ENCODE measurements at places on chromosomes 5 and 9.

DNA sequence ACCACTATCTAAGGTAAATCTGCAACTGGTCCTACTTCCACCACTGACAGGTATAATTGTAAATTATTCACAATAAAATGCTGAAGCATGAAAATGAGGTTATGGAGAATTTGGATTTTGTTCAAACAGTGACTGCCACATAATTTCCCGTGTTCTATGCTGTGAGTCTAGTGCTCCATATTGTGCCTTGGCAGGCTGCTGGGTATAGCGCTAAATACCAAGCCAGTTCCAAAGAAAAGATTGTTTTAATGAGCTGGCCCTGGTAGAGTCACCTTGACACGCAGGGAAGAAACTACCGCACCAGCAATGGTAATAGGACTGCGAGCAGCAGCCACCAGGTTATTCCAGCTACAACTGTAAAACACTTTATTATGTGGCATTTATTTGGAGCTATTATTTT lies 30.4 kb downstream of the PSMB7 start:
- DNase-seq: no peak

DNA sequence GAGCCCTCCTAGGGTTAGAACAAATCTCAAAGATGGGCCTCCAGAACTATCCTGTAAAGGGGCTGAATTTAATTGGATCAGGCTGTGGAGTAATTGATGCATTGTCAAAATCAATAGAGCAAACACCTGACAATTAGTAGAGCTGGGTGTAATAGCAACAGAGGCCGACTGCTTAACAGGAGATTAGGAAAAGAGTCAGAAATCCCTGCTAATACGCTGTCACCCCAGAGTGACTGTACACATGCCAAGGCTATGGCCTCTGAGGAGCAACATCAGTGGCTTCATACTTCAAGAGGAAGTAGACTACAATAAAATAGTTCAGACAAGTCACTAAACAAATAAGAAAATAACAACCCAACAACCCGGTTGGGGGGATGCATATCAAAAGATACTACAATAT lies 18.7 kb upstream of the GRPEL2 start:
- DNase-seq: no peak

GRCh38 chr9:2459756-2460155 lies 161.8 kb upstream of the VLDLR start:
- DNase-seq: no peak

- no peak for DNase-seq
Observed at GRCh38 chr9:99762470-99762869, 59.2 kb upstream of the NR4A3 start.

DNA sequence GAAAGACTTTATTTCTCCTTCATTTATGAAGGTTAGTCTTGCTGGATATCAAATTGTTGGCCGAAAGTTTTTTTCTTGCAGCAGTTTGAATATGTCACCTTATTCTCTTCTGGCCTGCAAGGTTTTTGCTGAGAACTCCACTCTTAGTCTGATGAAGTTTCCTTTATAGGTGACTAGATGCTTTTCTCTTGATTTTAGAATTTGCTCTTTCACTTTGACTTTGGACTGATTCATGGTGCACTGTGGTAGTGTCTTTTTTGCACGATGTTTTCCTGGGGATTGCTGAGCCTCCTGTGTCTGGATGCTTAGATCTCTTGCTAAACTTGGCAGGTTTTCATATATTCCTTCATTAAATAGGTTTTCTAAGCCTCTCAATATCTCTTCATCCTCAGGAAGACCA lies 12.4 kb downstream of the AHRR start:
- no peak for DNase-seq

DNA sequence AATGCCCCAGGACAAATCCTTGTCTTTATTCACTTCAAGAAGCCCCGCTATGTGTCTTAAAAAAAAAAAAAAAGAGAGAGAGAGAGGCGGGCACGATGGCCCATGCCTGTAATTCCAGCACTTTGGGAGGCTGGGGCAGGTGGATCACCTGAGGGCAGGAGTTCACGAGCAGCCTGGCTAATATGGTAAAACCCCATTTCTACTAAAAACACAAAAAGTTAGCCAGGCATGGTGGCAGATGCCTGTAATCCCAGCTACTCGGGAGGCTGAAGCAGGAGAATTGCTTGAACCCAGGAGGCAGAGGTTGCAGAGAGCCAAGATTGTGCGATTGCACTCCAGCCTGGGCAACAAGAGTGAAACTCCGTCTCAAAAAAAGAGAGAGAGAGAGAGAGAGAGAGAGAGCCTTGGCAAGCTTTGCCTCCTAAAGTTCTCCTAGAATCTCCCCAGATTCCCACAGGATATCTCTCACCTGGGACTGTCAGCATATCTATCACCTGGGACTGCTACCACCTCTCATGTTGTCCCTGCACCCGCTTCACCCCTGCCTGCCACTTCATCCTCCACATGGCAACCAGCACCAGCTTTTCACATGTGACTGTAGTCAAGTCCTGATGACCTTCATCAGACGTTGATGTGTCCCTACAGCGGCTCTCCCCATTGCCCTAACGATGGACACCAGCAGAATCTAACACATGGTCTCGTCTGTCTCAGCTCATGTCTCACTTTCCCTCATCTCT lies 5.8 kb downstream of the ITK start:
- no peak for DNase-seq

- no peak for DNase-seq
Observed at GRCh38 chr9:113012492-113012891, 500 bp upstream of the ZNF883 start.

- DNase-seq: no peak
Observed at GRCh38 chr5:42277293-42277692, 145.9 kb upstream of the GHR start.

GRCh38 chr5:55232271-55232984 lies 980 bp downstream of the CCNO start:
- peak; percentile 50 for DNase-seq

DNA sequence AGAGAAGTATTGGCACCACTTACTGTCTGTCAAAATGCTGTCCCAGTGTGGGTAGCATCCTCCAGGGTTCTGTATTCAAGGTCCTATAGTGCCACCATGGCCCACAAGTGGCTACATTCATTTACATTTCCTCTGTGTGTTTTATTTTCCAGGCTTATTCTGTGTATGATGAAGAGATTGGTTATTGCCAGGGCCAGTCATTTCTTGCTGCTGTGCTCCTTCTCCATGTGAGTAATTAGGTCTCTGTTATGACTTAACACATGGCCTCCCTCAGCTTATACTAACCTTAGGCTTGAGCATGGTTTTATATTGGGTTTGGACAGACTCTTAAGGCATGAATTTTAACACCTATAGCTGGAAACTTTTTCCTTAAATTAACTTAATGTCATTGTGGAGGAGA lies 36.7 kb downstream of the GPR21 start:
- no peak for DNase-seq

- no peak for DNase-seq
Observed at GRCh38 chr5:107474716-107475489, 195.8 kb downstream of the EFNA5 start.

DNA sequence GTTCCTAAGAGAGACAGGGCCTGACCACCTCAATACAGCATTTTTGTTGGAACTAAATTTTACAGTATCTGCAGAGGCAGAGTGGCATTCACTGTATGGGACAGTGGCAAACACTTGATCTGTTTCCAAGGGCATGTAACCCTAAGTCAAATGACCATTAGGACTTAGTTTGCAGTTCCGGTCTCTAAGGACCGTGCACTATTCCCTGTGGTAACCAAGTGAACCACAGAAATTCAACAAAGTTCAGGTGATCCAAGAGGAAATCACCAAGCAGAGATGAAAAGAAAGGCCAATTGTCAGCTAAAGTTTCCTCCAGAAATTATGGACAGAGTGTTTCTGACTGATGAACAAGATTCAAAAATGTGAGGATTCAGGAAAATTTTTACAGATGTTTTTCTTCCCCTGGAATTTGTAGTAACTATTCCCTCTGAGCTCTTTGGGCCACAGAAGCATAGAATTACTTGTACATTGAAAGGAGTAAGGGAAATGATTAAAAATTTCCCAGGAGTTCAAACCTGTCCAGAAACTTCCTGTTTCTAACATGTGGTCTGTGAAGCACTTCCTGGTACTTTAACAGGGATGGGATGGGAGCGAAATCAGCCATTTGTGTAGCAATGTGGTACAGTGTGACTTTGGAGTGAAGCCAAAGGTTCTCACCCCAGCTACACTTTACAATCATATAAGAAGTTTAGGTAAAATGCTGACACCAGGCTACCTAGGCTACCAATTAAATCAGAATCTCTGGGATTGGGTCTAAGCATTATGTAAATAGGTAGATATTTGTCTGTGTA lies 266.1 kb upstream of the MAP3K1 start:
- no peak for DNase-seq

DNA sequence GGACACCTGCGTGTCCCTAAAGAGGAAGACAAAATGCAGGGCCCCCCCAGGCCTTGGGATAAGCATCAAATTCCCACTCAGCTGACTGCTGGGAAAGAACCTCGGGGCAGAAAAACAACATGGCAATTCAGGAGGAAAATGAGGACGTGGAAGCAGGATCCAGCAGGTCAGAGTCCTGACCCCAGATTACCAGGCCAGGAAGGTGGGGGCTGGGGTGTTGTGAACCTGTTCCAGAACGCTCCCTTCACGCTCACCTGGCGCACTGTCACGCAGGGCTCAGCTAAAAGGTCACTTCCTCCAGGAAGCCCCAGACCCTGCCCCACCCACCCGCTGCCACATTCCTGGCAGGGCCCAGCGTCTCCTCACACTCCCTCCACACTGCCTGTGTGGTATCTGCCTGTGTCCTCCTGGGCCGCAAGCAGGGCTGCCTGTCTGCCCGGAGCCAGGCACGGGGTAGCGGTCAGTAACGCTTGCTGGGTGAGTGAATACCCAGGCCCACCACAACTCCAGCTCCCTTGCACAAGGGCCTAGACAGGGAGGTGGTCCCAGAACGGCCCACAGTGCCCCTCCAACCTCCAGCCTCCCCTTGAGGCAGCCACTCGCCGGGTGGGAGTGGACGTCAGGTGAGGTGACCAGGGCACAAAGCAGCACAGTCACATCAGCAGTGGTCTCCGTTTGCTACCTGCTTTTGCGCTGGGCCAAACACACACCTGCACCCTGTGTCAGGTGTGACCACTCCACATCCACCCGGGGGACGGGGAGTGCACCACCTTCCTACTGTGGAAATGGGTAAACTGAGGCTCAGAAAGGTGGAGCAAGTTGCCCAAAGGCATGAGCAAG lies 18.1 kb downstream of the VAV2 start:
- no peak for DNase-seq

- no peak for DNase-seq
Observed at GRCh38 chr9:5453673-5454072, 3.3 kb downstream of the CD274 start.

DNA sequence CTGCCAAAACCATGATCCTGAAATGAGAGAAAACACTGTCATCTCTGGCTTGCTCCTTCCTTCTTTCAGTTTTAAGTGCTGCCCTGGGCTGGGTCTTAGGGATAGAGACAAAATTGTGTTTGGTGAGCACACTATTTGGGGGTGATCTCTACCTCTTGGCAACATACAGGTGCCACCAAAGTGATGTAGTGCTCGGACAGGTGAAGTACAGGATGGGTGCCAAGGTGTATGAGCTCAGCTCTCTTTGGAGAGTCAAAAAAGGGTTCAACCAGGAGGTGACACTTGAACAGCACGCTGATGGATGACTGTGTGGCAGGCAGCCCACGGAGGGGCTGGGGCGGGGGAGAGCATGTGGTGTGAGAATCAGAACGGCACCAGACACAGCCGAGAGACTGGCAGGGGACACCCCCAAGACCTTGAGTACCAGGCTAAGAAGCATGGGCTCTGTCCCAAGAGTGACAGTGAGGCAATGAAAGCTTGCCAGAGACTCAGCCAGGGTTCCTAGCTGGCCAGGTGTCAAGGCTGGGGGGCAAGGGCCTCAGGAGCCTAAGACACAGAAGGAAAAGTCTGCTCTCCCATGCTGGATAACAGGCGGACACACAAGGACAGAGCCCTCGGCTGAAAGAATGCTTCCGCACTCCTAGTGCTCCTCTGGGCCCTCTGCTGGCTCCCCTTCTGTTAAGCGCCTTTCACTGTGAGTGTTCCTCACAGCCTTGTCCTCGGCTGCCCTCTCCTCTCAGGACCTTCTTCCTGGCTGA lies 2.5 kb downstream of the NHP2 start:
- no peak for DNase-seq

DNA sequence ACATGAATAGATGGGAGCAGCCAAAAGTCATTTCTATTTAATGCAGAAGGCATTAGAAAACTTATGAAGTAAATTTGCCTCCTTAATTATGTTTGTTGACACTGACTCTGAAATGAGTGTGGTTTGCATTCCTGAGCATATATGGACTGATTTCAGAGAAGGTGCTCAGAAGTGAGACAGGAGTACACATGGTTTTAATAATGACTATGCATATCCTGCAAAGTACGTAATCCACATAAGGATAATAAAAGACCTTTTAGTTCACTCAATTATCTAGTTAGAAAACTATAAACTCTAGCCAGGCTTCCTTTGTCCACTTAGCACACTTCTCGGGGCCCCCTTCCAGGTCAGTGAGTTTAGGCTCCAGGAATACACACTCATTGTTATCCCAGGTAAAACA lies 75.7 kb upstream of the SNX2 start:
- DNase-seq: no peak

- no peak for DNase-seq
Observed at GRCh38 chr5:34970552-34970951, 41.2 kb downstream of the DNAJC21 start.

DNA sequence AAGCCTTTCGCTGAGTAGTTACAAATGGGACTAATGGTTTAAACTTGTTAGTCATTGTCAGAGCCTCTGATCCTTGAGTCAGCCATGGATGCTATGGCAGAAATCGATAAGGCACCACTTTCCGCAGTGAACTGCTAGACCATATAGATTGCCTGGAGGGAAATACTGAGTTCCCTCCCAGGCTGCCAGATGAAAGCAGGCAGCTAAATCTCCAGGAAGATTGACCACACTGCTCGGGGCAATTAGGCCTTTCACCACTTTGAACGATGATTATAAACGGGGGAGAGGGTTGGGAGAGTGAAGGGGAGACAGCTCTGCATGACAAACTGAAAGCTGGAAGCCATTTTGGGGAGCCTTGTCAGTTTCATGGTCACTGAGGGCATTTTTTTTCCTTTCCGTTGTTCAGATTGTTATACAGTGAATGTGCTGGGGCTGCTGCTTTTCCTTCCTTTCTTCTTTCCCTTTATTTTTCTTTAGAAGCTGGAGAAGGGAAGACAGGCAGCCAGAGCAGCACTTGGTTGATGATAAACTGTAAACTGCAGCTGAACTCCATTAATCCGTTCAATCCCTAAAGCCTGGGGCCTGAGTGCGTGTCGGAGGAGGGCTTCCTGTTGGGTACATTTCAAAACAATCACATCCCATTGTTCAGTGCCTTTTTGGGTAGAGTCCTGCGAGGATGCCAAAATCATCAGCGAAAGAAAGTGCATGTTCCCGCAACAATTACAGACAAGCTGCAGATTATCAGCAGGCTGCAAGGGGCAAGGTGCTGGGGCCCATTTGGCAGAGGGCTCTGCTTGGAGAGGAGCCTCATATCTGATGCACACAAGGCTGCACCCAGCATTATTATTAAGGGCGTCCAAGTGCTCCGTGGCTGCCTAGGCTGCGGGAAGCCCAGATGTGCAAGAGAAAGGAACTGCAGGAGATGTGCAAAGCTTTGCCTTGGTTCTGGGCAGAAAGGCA lies 308.4 kb downstream of the PSAT1 start:
- DNase-seq: no peak

- DNase-seq: no peak
Observed at GRCh38 chr5:53366245-53366644, 114.2 kb upstream of the FST start.

- peak; percentile 70 for DNase-seq
Observed at GRCh38 chr9:119284118-119284517, 85.1 kb downstream of the BRINP1 start.

- no peak for DNase-seq
Observed at GRCh38 chr9:23524607-23525155, 301.4 kb downstream of the ELAVL2 start.

GRCh38 chr5:130536691-130537090 lies 628.4 kb downstream of the HINT1 start:
- DNase-seq: no peak
